ENCODE measurements at places on chromosomes 2 and 18.
A peak's percentile ranks its signal among the peaks of the same experiment; 100 is the strongest.

- no peak overlapping the region for H3K4me3 ChIP-seq
- no peak for DNase-seq
- H3K27me3 ChIP-seq: peaks cover 2% of the 10 kb centered on the region
- no peaks in the 10 kb centered on the region for H3K36me3 ChIP-seq
- H3K27ac ChIP-seq: no peak overlapping the region
- no peaks in the 10 kb centered on the region for H3K4me1 ChIP-seq
These were observed 193.5 kb upstream of the NDUFV2 start for GRCh38 chr18:8908792-8909510.

GRCh38 chr2:221529943-221530652 is 42.0 kb downstream of the EPHA4 start:
- DNase-seq: no peak
- H3K27me3 ChIP-seq: no peaks in the 10 kb centered on the region
- H3K4me3 ChIP-seq: no peak overlapping the region
- no peak overlapping the region for H3K27ac ChIP-seq
- peaks cover 33% of the 10 kb centered on the region for H3K4me1 ChIP-seq

DNA sequence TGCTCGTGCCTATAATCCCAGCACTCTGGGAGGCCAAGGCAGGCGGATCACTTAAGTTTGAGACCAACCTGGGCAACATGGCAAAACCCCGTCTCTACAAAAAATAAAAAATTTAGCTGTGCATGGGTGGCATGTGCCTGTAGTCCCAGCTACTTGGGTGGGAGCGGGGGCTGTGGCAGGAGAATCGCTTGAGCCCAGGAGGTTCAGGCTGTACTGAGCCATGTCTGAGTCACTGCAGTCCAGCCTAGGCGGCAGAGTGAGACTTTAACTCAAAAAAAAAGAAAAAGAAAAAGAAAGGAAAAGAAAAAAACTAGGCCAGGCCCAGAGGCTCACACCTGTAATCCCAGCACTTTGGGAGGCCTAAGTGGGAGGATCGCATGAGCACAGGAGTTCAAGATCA is 30.8 kb downstream of the TWSG1 start:
- H3K27ac ChIP-seq: no peak overlapping the region
- H3K4me1 ChIP-seq: peaks cover 4% of the 10 kb centered on the region
- no peaks in the 10 kb centered on the region for H3K27me3 ChIP-seq
- no peak overlapping the region for H3K4me3 ChIP-seq
- no peak for DNase-seq
- peaks cover 3% of the 10 kb centered on the region for H3K36me3 ChIP-seq

- no peaks in the 10 kb centered on the region for H3K36me3 ChIP-seq
- no peaks in the 10 kb centered on the region for H3K27me3 ChIP-seq
- no peak for DNase-seq
- H3K4me3 ChIP-seq: no peak overlapping the region
- no peak overlapping the region for H3K27ac ChIP-seq
These were observed 151.8 kb upstream of the NT5C1B start for GRCh38 chr2:18741191-18741590.

- DNase-seq: peak; percentile 84
- peaks cover 30% of the 10 kb centered on the region for H3K4me1 ChIP-seq
- peak within 1 kb of the TSS; percentile 95 for H3K4me3 ChIP-seq
- peak within 1 kb of the TSS; percentile 81 for H3K27ac ChIP-seq
These were observed at the start of gene FHL2 for GRCh38 chr2:105398336-105399206. FHL2 (minus strand) TSS chr2:105399051; CDS start chr2:105386516, 12,535 bp downstream.

GRCh38 chr2:237627441-237628246 is at the start of gene LRRFIP1:
LRRFIP1 (plus strand) TSS chr2:237627587; CDS start chr2:237627645, 58 bp downstream.
- H3K4me1 ChIP-seq: peaks cover 35% of the 10 kb centered on the region
- peaks cover 16% of the 10 kb centered on the region for H3K27me3 ChIP-seq
- H3K36me3 ChIP-seq: peaks cover 14% of the 10 kb centered on the region
- DNase-seq: peak; percentile 29

DNA sequence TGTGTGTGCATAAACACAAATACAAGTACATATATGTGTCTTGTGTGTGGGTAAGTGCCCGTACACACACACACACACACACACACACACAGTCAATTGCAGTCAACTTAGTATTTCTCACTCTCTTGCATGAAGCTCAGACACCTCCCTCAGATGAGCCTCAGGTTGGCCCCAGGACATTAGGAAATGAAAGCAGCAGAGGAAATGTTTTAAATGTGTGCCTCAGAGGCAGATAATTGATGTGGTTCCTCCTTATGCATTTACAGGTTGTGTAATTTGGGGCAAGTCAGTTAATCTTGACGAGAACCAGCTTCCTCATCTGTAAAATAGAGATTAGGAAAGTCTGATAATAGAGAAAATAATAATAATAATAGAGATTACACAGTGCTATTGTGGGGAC is 814.0 kb upstream of the ID2 start:
- no peaks in the 10 kb centered on the region for H3K36me3 ChIP-seq
- no peak overlapping the region for H3K27ac ChIP-seq
- no peaks in the 10 kb centered on the region for H3K27me3 ChIP-seq

GRCh38 chr2:173749315-173749714 is 215.9 kb downstream of the SP3 start:
- no peaks in the 10 kb centered on the region for H3K27me3 ChIP-seq
- H3K4me3 ChIP-seq: no peak overlapping the region
- DNase-seq: no peak
- peaks cover 24% of the 10 kb centered on the region for H3K4me1 ChIP-seq
- no peak overlapping the region for H3K27ac ChIP-seq

DNA sequence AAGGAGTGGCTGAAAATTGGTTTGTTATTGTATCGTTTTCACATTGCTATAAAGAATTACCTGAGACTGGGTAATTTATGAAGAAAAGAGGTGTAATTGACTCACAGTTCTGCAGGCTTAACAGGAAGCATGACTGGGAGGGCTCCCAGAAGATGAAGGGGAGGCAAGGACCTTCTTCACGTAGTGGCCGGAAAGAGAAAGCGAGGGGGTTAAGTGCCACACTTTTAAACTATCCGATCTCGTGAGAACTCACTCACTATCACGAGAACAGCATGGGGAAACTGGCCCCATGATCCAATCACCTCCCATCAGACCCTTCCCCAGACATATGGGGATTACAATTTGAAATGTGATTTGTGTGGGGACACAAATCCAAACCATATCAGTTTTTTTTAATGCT is 81.6 kb downstream of the FBXO15 start:
- H3K36me3 ChIP-seq: no peaks in the 10 kb centered on the region
- no peak overlapping the region for H3K4me3 ChIP-seq
- no peak overlapping the region for H3K27ac ChIP-seq
- peaks cover 9% of the 10 kb centered on the region for H3K27me3 ChIP-seq

DNA sequence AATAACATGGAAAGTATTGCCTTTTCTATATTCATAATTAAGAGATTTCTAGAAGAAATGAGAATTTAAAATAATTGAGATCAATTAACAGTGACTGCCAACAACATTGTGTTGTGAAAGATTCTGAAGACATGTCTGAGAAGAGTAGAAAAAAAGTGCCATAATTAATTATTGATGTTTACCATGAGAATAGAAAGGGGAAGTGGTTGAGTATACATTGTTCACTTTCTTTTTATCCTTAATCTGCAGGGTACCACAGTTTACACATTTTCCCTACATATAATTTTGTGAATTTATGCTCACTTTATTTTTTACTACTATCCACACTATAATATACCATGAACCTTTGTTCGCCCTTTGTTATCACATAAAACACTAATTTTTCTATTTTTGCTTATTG is 47.1 kb upstream of the UBE2E3 start:
- H3K27me3 ChIP-seq: peaks cover 2% of the 10 kb centered on the region
- H3K4me1 ChIP-seq: peaks cover 8% of the 10 kb centered on the region
- H3K36me3 ChIP-seq: no peaks in the 10 kb centered on the region
- no peak overlapping the region for H3K27ac ChIP-seq
- DNase-seq: no peak
